CD14-positive monocyte (primary cell): ENCODE measurements at places on chromosomes 12 and 14. TPM values are rescaled to one million over a fixed set of nuclear protein-coding genes. Genes with fewer than 3 reads are reported as not detected.

Gene EID3
- polyA plus RNA-seq: 0.64 TPM

Gene VRTN
- polyA plus RNA-seq: not detected

Gene KLRB1
- polyA plus RNA-seq: 0.29 TPM

Gene TSPAN8
- not detected for polyA plus RNA-seq

Gene OS9
- polyA plus RNA-seq: 128 TPM

Gene FERMT2
- polyA plus RNA-seq: not detected in 2 replicates

Gene YBX3
- 143 and 203 TPM in 2 replicates for polyA plus RNA-seq

Gene ACVR1B
- 1.8 TPM for polyA plus RNA-seq

- H3K27me3 ChIP-seq: peaks cover 5% of the 10 kb centered on the region
- no peak overlapping the region for H3K4me3 ChIP-seq
- no peaks in the 10 kb centered on the region for H3K36me3 ChIP-seq
- no peak for DNase-seq
These were observed 64.6 kb downstream of the B4GALNT3 start for GRCh38 chr12:524167-524951.

DNA sequence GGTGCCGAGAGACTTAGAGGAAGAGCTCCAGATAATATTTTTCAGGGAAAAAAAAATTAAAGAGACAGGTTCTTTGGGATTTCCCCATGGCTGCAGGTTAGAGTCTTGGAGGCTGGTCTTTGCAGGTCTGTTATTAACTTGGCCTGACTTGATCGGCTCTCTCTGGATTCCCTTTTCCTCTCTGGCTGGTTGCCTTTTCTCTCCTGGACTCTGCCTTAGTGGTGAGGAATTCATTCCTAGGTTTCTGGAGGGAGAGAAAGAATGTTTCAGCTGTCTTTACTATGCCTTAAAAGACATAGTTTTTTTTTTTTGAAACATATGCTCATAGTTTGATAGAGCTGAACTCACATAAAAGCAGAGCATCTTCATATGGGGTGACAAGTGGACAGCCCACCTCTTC, 336.3 kb downstream of the BMP4 start:
- DNase-seq: no peak
- no peak overlapping the region for H3K27ac ChIP-seq
- no peaks in the 10 kb centered on the region for H3K27me3 ChIP-seq
- no peaks in the 10 kb centered on the region for H3K4me1 ChIP-seq

GRCh38 chr14:96080571-96080970, 41.4 kb downstream of the C14orf132 start:
- H3K4me3 ChIP-seq: no peak overlapping the region
- DNase-seq: no peak
- H3K36me3 ChIP-seq: no peaks in the 10 kb centered on the region
- H3K4me1 ChIP-seq: no peaks in the 10 kb centered on the region

- no peak overlapping the region for H3K4me3 ChIP-seq
- H3K36me3 ChIP-seq: no peaks in the 10 kb centered on the region
- peaks cover 12% of the 10 kb centered on the region for H3K4me1 ChIP-seq
- H3K27ac ChIP-seq: no peak overlapping the region
- no peaks in the 10 kb centered on the region for H3K27me3 ChIP-seq
- no peak for DNase-seq
These were observed 217.4 kb upstream of the PDE3A start for GRCh38 chr12:20150835-20151422.

DNA sequence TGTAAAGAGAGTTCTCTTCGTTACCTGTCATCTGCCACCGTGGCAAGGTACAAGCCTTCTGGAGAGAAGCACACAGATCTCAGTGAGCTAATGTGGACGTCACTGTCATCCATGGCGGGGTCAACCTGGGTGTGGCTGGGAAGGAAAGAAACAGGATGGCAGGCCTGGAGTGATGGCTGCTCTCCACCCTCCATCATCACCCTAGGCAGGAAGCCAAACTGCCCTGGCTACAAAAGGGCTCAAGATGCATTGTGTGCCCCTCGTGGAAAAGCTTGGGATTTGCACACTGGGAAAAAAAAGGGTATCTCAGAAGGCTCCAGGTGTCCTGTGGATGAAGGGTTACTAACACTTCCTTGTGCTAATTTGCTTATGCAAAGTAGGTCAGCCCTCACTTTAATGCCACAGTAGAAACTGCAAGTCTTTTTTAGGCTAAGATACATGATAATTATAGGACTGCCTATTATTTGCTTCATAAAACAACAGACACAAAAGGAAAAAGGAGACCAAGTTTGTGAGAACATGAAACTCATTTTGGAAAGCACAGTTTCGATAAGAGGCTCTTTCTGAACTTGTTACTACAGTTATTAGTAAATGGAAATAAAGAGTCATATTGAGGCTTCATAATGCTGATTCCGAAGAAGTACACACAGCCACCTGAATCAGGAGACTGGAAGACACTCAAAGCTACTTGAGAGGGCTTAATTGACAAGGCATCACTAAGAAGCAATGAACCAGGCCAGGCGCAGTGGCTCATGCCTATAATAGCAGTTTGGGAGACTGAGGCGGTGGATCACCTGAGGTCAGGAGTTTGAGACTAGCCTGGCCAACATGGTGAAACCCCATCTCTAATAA, 18.9 kb downstream of the RFC5 start:
- no peak overlapping the region for H3K27ac ChIP-seq
- H3K4me3 ChIP-seq: no peak overlapping the region
- no peaks in the 10 kb centered on the region for H3K27me3 ChIP-seq

DNA sequence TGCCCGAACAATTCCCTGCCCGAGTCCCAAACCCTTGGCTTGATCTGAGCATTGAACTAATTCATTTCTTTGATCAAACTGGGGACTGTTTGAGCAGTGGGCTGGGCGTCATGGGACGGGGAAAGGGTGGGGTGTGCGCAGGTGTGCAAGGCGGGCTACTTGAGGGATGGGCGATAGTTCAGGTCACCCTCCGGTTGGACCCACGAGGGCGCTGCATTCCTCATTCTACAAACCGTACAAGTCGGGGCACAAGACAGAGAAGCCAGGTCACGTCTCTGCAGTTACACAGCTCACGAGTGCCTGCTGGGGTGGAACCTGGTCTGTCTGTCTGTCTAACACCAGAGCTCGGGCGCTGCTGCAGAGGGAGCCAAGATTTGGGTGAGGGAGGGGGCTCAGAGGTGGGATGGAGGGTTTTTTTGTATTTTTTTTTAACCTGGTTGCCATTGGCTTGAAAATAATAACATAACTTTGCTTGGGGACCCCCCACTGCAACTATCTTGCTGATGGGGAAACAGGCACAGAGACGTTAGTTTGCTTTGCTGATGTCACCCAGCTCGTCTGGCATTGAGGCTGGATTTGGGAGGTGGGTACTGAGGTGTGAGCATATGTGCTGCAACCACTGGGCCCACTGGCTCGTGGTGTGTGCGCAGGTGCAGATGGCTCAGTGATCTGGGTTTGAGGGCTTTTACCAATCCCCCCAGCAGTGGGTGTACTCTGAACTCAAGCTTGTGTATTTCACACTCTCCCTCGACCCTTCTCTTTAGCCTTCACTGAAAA, 7.6 kb upstream of the RTL1 start:
- no peaks in the 10 kb centered on the region for H3K36me3 ChIP-seq
- peaks cover 2% of the 10 kb centered on the region for H3K27me3 ChIP-seq
- no peak for DNase-seq
- H3K4me3 ChIP-seq: no peak overlapping the region
- H3K27ac ChIP-seq: no peak overlapping the region
- no peaks in the 10 kb centered on the region for H3K4me1 ChIP-seq
